ENCODE measurements at places on chromosomes 2 and 18.

GRCh38 chr2:16952368-16952767 lies 286.7 kb upstream of the CYRIA start:
- no peak for DNase-seq

GRCh38 chr2:72145289-72145657 lies 2.4 kb downstream of the CYP26B1 start:
- no peak for DNase-seq

DNA sequence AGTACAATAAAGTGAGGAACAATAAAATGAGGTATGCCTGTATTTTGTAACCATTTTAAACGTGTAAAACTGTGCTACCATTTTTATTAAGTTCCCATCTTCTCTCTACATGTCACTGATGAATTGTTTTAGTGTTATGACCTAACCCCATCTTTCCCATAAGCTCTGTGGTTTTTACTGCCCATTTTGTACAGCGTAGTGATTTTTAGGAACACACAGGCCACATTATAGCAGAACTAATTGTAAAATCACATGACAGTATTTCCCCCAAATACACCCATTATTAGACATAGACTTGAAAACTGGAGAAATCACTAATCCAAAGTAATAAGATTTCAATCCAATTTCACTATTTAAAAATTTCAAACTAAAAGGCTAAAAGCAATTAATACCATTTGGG lies 130.7 kb downstream of the TMEM247 start:
- DNase-seq, result no peak

DNA sequence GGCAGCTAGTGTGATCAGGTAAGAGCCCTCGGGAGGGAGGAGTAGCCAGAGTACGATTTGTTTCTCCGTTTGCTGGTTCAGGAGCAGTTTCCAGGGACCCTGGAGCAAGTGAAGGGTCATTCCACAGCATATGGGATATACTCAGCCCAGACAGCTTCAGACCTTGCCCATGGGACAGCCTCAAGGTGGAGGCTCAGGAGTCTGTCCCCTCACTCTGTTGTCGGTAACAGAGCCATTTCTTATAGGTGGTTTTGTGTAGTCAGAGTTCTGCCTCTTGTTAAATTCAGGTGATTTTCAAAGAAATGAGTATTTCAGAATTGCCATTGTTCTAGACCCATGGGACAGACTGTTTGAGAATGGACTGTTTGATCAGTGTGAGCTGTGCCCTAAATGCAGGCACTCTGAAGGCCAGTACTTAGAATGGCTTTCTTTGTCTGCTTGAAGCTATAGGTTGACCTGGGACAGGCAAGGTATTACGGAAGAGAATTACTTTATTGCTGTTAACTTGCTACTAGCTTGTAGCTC lies 15.2 kb downstream of the FMNL2 start:
- no peak for DNase-seq

GRCh38 chr18:10953672-10954071 lies 195.7 kb downstream of the PIEZO2 start:
- no peak for DNase-seq

DNA sequence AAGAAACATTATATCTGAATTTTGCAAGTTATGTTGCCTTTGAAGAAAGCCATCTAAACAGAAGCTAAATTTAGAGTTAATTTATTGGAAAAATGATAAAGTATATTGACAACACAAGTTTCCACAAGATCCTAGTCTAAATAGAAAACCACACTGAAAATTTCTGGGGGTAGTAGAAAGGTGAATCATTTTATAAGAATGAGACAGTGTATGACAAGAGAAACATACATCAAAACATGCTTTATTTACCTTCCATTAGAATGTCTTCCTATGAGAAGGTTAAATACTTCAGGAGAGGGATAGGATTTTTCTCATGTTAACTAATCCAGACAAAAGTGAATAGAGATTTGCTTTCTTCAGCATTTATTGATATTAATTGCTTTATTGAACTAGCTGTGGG lies 1389.8 kb upstream of the ZEB2 start:
- DNase-seq, result no peak

- DNase-seq, result no peak
Observed at GRCh38 chr2:62596061-62596921, 90.3 kb upstream of the TMEM17 start.

- no peak for DNase-seq
Observed at GRCh38 chr2:222736301-222736700, 64.8 kb downstream of the MOGAT1 start.

GRCh38 chr2:29164091-29164846 lies 49.1 kb downstream of the CLIP4 start:
- DNase-seq, result no peak

DNA sequence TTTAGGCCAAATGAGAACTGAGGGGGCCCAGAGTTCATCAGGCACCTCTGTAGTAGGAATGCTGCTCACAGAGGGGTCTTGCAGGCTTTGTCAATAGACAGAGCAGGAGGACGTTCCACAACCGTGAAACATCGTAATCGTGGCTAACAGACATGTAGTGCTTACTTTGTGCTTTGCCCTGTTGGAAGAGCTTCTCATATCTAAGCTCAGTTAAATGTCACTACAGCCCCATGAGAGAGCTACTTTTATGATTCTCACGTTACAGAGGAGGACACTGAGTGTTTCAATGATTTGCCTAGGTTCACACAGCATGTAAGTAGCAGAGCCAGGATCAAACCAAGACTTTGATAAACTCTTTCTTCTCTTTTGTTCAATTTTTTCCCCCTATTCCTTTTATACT lies 136.6 kb downstream of the MYCN start:
- no peak for DNase-seq

DNA sequence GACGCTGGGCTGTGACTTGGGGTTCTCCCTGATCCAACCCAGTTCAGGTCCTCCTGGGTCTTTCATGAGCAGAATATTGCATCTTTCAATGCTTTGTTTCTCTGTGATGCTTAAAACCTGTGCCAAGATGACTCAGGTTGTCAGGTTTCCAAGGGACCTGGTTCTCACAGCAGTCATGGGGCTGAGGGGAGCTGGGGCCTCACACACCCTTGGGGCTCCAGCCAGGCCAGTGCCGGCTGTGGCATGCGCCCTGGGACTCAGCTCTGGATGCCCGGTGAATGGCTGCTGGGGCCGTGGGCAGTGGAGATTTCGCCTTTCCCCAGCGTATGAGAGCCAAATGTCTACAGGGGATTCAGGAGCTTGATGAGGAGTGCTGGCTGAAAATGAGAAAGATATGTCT lies 29.6 kb downstream of the EDAR start:
- no peak for DNase-seq

- no peak for DNase-seq
Observed at GRCh38 chr2:219511547-219512325, 2.5 kb upstream of the ASIC4 start.

DNA sequence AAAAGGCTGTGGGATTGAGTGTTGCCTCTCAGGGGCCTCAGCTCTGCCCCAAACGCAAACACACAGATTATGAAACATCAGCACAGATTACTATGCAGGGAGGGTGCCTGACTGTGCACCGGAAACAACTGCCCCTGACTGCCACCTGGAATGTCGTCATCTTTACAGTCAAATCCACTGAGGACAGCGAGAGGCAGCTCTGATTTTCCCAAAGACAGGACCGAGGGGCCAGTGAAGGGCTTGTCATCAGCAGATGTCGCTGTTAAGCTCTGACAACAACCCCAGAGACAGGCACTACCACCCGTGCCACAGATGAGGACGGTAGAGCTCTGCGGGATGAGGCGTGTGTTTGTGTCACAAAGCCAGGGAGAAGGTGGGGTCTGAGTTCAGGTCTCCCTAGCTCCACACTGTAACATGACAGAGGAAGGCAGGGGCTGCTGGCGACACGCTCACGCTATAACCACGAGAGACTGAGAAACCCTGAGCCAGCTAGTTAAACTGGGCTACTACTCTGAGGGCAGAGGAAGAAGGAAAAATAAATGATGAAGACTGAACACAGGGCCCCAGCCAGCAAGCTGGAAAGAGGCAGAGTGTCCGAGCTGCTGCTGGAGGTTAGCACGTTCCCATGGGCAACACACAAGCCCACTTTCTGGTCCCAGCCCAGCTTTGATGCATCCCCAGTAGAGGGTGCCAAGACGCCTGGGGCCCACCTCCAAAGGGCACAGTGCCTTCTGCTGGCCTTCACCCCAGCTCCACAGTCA lies 47.0 kb downstream of the PARD6G start:
- DNase-seq, result no peak
